Chondrocyte (in vitro differentiated cells): ENCODE measurements at places on chromosomes 6 and 20. TPM values are rescaled to one million over a fixed set of nuclear protein-coding genes. Genes with fewer than 3 reads are reported as not detected.

The MEP1A gene
- not detected in 3 replicates for total RNA-seq

The NKAPL gene
- not detected in 3 replicates for total RNA-seq

The CCN5 gene
- total RNA-seq: 1.6 to 1.7 TPM (median 1.7 TPM) in 3 replicates

The DSP gene
- 464 to 589 TPM (median 471 TPM) in 3 replicates for total RNA-seq

The SNAP25 gene
- total RNA-seq: 0.46 to 0.65 TPM (median 0.60 TPM) in 3 replicates

The ZC3H12D gene
- total RNA-seq: 0.25 to 0.39 TPM in 2 of 3 replicates, not detected in the other

The GLP1R gene
- total RNA-seq: not detected in 3 replicates

The TBCC gene
- total RNA-seq: 17.5 to 19.3 TPM (median 18.4 TPM) in 3 replicates

The TFAP2D gene
- total RNA-seq: not detected in 3 replicates

The NKX2-2 gene
- total RNA-seq: not detected in 3 replicates

The SEMG1 gene
- not detected in 3 replicates for total RNA-seq

The EMILIN3 gene
- 0.46 to 1.2 TPM (median 0.47 TPM) in 3 replicates for total RNA-seq

The NHLRC1 gene
- 1.1 to 1.8 TPM (median 1.2 TPM) in 3 replicates for total RNA-seq

The ZSCAN23 gene
- 2.1 to 3.5 TPM (median 3.3 TPM) in 3 replicates for total RNA-seq

The RSPO3 gene
- 0.21 to 18.1 TPM (median 0.22 TPM) in 3 replicates for total RNA-seq

The OVOL2 gene
- total RNA-seq: not detected in 3 replicates

The KIAA1755 gene
- total RNA-seq: 17.6 to 18.8 TPM (median 17.8 TPM) in 3 replicates

The GPR6 gene
- total RNA-seq: not detected in 3 replicates

The BMP5 gene
- not detected in 3 replicates for total RNA-seq

The CLPSL2 gene
- total RNA-seq: not detected in 3 replicates

The CD83 gene
- total RNA-seq: 0.63 to 1.0 TPM (median 0.95 TPM) in 3 replicates

The VAPB gene
- total RNA-seq: 48.2 to 55.3 TPM (median 53.3 TPM) in 3 replicates

The UBR2 gene
- 20.9 to 25.7 TPM (median 20.9 TPM) in 3 replicates for total RNA-seq

The CALHM6 gene
- 1.9 to 3.6 TPM (median 2.7 TPM) in 3 replicates for total RNA-seq
